ENCODE measurements at places on chromosomes 3 and 15. TPM values are rescaled to one million over a fixed set of nuclear protein-coding genes. Genes with fewer than 3 reads are reported as not detected.

TIMP4 gene
- polyA plus RNA-seq, result 0.07 TPM

PIF1 gene
- 23.0 TPM for polyA plus RNA-seq

TNFAIP8L3 gene
- 7.6 TPM for polyA plus RNA-seq

FRMD5 gene
- 17.9 TPM for polyA plus RNA-seq

STRC gene
- 0.25 TPM for polyA plus RNA-seq

FAM81A gene
- polyA plus RNA-seq, result 0.28 TPM

KBTBD13 gene
- not detected for polyA plus RNA-seq

OR4M2 gene
- polyA plus RNA-seq, result not detected

SNTN gene
- polyA plus RNA-seq, result not detected
